ENCODE measurements at places on chromosomes 11 and 22.

DNA sequence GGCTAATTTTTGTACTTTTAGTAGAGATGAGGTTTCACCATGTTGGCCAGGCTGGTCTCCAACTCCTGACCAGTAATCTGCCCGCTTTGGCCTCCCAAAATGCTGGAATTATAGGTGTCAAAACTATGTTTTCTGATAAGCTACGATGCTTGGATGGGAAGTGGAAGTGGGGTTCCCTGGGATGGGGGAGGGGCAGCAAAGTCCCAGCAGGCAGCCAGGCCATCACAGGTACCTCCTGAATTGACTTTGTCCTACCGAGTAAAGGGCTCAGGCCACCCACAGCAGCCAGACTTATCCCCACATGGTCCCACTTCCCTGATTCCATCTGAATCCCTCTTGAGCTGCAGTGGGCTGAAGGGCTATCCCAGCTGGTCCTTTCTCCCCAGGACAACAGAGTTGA, 6.9 kb downstream of the FTH1 start:
- DNase-seq, result no peak

DNA sequence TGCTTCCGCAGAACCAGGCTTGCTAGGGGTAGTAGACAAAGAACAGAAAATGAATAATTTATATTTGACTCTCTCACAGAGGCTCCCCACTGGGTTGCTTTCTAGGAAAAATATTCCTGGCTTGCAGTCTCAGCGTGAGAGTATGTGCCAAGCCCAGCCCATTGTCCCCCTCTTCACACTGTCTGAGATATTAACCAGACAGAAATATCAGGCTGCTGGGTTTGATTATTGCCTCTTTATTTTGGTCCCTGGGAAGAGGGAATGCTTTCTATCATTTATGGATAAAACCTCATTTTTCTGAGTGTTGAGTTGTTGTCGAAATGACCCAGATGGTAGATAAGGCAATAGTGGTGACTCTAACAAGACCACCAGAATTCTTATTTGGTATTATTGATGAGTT, 367.9 kb downstream of the METTL15 start:
- no peak for DNase-seq

GRCh38 chr11:43328482-43328881, 16.7 kb downstream of the API5 start:
- DNase-seq, result no peak

- no peak for DNase-seq
These were observed 15.3 kb downstream of the CCDC73 start for GRCh38 chr11:32779136-32779535.

- DNase-seq, result no peak
These were observed 45.1 kb upstream of the LMO2 start for GRCh38 chr11:33936725-33937604.

GRCh38 chr11:1740786-1741530, 9.4 kb downstream of the IFITM10 start:
- no peak for DNase-seq

DNA sequence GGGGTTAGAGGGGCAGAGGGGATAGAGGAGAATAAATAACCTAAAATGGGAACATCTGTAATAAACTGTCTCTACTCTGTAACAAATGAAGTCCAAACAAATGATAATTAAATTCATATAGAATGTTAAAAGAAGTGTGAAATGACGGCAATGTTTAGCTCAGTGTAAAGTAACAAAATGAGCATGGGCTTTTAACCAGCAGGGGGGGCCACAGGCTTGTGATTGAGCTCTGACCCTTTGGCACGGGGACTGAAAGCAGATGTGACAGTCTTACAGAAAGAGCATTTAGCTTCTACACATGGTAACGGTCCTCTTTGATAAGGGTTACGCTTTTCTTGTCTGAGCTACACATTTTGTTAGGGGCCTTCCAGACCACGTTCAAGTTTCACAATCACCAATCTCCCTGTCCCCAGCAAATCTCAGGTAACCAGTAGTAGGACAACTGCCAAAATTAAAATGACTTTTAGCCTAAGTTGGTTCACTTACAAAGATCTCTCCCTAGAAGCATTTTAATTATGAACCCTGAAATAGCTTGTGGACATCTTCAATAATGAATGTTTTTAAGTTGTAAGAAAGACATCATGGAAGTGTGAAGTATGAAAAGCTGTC, 262.5 kb downstream of the DCDC1 start:
- DNase-seq, result peak; percentile 29

- no peak for DNase-seq
These were observed 3.0 kb upstream of the SIGIRR start for GRCh38 chr11:417652-418342.

GRCh38 chr11:63014408-63015055, 1.1 kb downstream of the SLC22A8 start:
- DNase-seq, result no peak

Measured in CD4-positive, alpha-beta T cell (primary cell).